ENCODE measurements at places on chromosomes 11 and 22.

- no peak for DNase-seq
Observed at GRCh38 chr11:20275987-20276965, 87.2 kb upstream of the HTATIP2 start.

DNA sequence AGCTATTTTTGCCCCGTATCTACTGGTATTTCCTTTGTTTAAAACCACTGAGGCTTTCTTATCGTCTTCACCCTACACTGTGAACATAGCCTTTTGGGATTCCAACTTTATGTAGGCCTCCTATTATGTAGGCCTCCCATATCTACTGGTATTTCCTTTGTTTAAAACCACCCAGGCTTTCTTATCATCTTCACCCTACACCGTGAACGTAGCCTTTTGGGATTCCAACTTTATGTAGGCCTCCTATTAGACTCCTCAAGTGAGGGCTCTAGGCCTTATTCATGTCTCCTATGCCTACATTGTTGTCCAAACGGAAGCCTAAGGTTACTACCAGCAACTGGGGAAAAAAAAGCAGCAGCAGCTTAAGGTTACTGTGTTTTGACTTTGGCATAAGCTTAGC is 23.7 kb downstream of the CEP295 start:
- DNase-seq = no peak

DNA sequence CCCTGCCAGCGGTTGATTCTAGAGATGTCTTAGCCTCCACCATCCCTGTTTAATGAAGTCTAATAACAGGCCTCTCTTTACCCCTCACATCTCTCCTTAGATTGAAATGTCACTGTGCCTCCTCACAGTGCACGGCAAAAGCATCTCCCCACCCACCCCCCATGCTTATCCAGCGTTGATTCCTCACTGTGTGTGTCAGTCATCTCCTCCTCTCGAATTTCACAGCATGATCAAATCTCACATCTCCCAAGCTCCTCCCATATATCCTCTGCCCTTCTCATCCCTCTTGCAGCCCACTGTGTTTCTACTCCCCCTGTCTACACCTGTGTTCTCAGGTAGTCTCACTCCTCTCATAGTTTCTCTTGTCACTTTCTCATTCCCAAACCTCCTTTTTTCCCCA is 84.6 kb downstream of the DBX1 start:
- DNase-seq = no peak

DNA sequence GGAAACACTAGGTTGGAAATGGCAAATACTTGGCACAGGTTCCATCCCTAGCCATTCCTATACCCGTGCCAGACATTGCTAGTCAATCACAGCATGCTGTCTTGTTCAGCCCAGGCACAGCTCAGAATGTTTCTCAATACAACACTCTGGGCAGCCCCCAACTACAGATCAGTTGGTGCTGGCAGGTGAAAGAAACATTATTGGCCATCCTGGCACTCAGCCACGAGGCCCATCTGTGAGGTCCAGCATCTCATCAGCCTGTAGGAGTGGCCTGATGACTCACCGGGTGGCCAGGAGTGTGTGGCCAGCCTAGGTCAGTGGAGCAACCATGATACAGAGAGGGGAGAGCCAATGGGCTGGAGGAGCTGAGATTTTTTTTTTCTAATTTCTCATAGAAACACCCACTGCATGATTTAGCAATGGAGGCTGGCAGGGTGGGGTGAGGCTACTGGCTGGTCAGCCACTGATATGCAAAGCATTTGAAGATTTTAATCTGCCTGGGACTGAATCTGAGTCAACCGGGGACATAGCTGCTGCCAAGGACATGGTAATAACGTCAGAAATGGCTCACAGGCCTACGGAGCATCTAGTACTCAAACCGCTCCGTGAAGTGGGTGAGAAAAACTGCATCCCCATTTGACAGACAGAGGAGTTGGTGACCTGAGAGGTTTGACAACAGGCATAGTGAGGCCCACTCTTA is 5.4 kb downstream of the MYO18B start:
- DNase-seq = peak; percentile 82

- DNase-seq = peak; percentile 92
Observed at GRCh38 chr11:10304495-10305261, at the start of gene ADM. Gene ADM (plus strand): TSS chr11:10305073. CDS start chr11:10305701, 628 bp downstream.

DNA sequence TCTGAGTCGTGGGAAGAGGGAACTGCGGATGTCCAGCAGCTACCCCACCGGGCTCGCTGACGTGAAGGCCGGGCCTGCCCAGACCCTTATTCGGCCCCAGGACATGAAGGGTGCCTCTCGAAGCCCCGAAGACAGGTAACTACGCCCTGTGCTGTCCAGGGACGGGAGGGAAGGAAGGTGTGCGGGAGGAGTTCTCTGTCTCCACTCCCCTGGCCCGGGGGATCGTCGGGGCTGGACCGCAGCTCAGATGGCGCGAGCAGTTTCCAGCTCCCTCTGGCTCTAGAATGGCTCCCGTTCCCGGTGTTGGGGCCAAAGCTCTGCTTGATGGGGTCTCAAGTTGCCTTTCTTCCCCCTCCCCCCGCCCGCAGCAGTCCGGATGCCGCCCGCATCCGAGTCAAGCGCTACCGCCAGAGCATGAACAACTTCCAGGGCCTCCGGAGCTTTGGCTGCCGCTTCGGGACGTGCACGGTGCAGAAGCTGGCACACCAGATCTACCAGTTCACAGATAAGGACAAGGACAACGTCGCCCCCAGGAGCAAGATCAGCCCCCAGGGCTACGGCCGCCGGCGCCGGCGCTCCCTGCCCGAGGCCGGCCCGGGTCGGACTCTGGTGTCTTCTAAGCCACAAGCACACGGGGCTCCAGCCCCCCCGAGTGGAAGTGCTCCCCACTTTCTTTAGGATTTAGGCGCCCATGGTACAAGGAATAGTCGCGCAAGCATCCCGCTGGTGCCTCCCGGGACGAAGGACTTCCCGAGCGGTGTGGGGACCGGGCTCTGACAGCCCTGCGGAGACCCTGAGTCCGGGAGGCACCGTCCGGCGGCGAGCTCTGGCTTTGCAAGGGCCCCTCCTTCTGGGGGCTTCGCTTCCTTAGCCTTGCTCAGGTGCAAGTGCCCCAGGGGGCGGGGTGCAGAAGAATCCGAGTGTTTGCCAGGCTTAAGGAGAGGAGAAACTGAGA is 1.4 kb downstream of the ADM start:
- no peak for DNase-seq

GRCh38 chr11:638631-639331 is 1.7 kb downstream of the DRD4 start:
- DNase-seq = no peak

- no peak for DNase-seq
Observed at GRCh38 chr11:112734207-112734606, 227.0 kb upstream of the NCAM1 start.

DNA sequence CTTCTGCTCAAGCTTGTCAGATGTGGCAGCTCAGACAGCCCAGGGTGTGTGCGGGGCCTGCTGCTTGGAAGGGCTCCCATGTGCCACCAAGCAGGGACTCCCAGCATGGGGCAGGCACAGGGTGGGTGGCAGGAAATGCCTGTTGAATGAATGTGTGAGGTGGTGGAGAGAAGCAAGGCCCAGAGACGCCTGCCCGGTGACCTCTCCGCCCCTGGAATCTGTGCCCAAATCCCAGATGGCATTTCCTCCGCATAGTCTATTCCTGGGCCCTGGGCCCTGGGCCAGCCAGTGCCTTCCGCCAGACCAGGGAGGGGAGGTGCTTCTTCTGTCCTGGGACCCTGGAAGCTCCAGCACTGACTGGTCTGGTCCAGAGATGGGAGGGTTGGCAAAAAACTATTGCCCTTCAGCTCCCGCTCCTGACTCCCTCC is 3.7 kb downstream of the CST6 start:
- peak; percentile 55 for DNase-seq

DNA sequence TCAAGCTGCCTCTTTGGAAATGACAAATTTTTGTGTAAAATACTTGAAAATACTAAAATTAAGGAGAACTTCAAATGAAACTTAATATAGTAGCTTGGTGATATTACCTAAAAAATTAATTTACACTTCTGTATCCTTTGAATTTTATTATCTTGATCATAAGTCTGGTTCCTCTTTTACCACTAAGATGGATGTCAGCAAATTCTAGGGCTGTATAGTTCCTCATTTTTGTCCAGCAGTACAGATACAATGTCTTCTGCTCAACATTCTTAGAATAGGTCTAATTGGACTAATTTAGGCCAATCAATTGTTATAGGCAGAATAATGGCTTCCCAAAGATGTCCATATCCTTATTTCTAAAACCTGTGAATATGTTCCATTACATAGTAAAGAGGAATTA is 1298.0 kb upstream of the RAG2 start:
- no peak for DNase-seq

DNA sequence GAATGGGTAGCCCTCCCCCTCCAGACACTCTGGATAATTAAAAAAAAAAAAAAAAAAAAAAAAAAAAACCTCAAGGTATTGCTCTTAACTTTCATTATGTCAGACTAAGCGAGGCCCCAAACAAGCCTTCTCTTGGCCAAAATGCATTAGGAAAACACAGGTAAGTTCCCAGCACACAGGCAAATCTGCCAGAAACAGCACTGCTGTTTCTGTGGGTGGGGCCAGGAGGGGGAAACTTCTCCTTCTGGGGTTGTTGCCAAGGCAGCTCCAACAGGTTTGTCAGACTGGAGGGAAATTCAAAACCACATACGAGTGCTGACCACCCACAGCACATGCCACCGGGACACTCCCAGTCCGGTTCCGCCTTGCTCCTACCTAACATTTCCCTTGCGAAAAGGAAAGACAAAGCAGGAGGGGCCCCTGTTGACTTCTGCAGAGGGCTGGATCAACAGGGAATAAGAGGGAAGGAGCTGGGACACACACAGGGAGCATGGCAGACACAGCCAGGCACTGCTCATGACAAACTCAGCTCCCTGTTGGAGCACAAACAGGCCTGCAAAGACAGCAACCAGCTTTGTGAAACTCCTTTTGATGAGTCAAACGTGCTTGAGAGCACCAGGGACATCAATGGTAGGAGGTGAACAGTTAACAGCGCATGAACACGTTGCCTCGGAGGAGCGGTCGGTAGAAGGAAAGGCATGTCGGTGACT is 55.0 kb downstream of the MYH9 start:
- peak; percentile 94 for DNase-seq

DNA sequence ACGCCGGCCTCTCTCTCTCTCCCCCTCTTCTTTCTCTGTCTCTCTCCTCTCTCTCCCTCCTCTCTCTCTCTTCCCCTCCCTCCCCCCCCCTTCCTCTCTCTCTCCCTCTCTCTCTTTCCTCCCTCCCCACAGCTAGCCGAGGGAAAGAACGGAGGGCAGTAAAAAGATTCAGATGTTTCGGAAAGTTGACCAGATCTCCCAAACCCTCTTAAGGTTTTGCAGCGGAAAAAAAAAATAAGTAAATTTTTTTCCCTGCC is 195 bp upstream of the ALX4 start:
- no peak for DNase-seq

- no peak for DNase-seq
Observed at GRCh38 chr22:45869340-45869847, 107.6 kb downstream of the WNT7B start.

- DNase-seq = no peak
Observed at GRCh38 chr11:61512435-61512834, 3.9 kb downstream of the LRRC10B start.
